ENCODE measurements at places on chromosomes 3 and 15.

GRCh38 chr15:37134699-37135131 lies 34.4 kb upstream of the MEIS2 start:
- no peak for DNase-seq

DNA sequence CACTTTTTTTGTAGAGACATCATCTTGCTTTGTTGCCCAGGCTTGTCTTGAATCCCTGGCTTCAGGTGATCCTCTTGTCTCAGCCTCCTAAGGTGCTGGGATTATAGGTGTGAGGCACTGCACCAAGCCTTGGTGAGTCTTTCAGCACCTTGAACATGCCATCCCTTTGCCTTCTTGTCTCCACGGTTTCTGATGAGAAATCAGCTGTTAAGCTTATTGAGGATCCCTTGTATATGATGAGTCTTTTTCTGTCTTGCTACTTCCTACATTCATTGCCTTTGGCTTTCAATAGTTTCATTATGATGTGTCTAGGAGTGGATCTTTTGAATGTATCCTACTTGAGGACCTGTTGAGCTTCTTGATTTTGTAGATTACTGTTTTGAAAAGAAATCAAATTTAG lies 35.9 kb upstream of the TMCC1 start:
- no peak for DNase-seq

GRCh38 chr3:50314342-50314741 lies 8.2 kb downstream of the HYAL2 start:
- no peak for DNase-seq

GRCh38 chr3:129794311-129795185 lies 99.0 kb downstream of the TMCC1 start:
- DNase-seq: peak; percentile 14

DNA sequence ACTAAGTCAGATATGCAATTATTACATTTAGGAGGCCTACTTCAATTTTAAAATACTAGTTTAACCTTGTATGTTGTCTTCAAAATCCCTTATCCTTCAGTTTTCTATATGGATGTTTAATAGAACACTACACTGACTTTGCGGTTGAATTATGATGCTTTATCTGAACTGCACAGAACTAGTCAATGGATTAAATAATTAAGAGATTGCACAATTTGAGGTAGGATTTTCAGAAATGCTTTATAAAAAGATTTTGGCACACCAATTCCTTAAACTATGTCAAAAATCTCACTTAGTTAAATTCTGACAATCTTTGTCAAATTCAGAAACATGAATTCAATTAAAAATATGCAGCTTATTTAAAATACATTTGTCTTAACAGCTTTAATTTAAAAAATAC lies 28.1 kb downstream of the ATOSA start:
- DNase-seq: no peak

DNA sequence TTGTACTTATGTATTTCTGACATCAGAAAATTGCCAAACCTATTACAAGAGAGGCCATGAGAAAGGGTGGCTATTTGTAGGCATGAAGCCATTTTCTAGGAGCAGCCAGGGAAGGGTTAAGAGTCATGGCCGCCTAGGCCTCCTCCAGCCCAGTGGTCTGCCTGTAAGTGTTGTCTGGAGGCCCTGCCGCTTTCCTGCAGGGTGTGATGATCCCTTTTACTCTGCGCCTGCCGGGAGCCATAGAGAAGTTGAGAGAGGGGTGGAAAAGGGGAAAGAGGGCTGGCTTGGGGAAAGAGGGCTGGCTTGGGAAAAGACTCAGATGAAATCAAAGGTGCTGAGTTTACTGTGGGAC lies 29.1 kb upstream of the KCTD6 start:
- DNase-seq: no peak

DNA sequence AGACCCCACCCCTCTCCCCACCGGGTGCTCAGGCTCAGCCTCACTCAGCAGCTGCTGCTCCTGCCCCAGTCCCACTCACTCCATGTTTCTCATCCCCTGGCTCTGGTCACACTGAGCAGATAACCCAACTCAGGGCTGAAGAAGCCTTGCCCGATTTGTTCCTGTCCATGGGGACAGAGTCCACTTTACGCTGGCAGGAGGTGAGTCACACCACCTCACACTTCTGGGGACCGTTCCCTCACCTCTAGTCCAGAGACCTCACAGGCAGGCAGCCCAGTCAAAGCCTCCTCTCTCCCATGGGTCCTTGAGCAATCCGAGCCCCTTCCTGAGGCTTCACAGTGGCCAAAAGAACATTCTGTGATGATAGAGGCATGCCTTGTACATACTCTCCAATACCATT lies 1.4 kb downstream of the CIDEC start:
- DNase-seq: no peak

- no peak for DNase-seq
Observed at GRCh38 chr3:127000761-127001160, 17.8 kb downstream of the PLXNA1 start.

- no peak for DNase-seq
Observed at GRCh38 chr15:49895347-49896223, 223.4 kb downstream of the ATP8B4 start.

- no peak for DNase-seq
Observed at GRCh38 chr3:10406414-10406813, 85.5 kb upstream of the SEC13 start.

GRCh38 chr3:42655980-42656679 lies 2.6 kb downstream of the ZBTB47 start:
- DNase-seq: peak; percentile 30

GRCh38 chr15:95659656-95660055 lies 670.8 kb upstream of the NR2F2 start:
- no peak for DNase-seq

- no peak for DNase-seq
Observed at GRCh38 chr15:50381438-50381837, 26.4 kb upstream of the GABPB1 start.

- no peak for DNase-seq
Observed at GRCh38 chr3:23508464-23508863, 297.3 kb upstream of the UBE2E1 start.

GRCh38 chr15:84961707-84962106 lies 19.9 kb upstream of the PDE8A start:
- no peak for DNase-seq

DNA sequence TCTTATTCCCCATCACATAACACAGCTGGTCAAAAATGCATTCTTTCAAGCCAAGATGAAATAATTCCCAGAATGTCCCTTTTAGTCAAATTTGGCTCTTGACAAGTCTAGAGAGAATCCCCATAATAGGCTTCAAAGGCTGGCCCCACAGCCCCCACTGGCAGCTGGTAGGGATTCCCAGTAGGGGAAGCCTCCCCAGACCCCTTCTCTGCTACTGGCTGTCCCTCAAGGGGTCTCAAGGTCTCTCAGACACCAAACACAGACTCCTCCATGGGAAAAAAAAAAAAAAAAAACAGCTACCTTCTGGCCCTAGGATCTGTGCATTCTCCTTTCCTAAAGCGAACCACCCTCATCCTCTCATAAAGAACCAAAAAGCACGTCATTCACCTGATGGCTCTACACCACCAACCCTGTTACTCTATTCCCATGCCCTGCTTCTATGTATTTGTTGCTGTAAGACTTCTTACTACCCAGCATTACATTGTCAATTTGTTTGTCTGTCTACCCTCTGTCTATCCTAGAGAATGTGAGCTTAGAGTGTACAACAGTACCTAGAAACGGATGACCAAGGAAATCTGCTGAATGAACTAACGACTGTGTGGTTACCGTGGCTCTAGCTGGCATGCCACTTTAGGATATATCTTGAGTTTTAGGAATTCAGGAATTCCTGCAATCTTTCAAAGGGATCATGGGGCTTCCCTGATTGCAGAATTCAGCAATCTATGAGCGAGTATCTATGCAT lies 164.1 kb upstream of the NSMCE3 start:
- DNase-seq: no peak

DNA sequence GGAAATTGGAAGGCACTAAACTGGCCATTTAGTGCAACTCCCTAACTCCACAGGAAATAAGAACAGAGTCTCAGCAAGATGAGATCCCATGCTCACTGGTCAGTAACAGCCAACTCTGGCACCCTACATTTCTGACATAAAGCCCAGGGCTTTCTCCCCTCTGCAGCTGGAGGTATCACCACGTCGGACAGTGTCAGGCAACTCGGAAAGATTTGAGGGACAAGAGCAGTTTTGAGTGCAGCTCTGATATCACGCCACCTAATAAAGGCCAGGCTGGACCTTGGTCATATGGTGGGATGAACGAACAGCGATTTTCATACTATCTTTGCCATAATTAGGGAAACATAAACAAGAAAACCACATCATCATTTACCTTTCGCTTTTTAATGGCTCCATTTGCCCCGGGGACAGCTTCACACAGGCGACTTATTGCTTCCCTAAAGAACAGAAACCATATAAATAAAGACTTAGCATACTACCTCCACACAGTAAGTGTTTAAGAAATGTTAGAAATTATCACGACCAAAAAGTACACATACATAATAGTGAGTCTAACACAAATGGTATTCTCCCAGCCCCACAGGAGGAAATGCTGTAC lies 12.5 kb downstream of the EID1 start:
- no peak for DNase-seq

DNA sequence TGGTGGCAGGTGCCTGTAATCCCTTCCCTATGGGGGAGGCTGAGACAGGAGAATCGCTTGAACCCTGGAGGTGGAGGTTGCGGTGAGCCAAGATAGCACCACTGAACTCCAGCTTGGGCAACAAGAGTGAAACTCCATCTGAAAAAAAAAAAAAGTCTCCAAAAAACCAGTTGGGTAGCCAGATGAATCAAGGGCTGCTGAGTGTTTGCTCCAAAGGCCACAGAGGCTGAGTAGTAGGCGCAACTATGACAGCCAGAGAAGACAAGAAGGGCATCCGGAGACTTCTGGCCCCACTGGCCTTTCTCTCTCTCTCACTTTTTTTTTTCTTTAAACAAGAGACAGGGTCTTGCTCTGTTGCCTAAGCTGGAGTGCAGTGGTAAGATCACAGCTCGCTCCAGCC lies 131.8 kb downstream of the SMAD6 start:
- no peak for DNase-seq

- no peak for DNase-seq
Observed at GRCh38 chr15:67865331-67865730, 25.5 kb upstream of the RNU6-1 start.

- no peak for DNase-seq
Observed at GRCh38 chr3:33047842-33048834, 48.8 kb downstream of the GLB1 start.

- DNase-seq: no peak
Observed at GRCh38 chr3:133410191-133410892, 10.5 kb downstream of the BFSP2 start.

- no peak for DNase-seq
Observed at GRCh38 chr15:76312540-76313174, 1.4 kb upstream of the ETFA start.

GRCh38 chr3:123432832-123433523 lies 15.9 kb downstream of the ADCY5 start:
- DNase-seq: no peak

- DNase-seq: no peak
Observed at GRCh38 chr3:36893826-36894225, 51.0 kb downstream of the TRANK1 start.

GRCh38 chr15:58240191-58240932 lies 102.2 kb downstream of the AQP9 start:
- DNase-seq: no peak

DNA sequence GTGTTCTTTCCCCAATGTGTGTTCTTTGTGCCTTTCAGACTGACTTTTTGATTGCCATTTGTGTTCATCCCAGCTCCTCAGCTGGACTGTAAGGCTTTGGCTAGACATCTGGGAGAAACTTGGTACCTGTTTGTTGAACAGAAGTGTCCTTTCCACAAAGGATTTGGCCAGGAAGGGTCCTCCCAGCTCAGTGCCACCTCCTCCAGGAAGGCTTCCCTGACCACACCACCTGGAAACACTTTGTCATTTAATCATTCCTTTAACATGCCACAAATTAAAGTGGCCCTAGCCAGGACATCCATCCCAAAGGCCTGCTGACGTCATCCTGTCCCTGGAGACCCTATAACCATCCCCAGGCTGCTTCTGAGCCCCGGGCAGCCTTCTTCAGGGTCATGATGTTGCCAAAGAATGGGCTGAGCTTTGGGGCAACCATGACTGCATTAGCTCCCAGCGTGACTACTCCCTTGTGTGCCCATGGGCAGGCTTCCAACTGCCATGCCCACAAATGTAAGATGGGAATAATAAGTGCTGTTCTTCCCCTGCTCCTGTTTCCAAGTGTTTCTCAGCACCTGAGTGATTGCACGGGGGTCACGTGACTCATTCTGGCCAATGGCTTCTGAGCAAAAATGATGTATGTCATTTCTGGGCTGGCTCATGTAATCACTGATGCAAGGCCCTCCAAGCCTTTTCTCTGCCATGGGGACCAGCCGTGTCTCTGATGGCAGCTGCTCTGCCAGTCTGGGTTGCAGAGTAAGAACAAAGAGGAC lies 112.5 kb upstream of the SMAD3 start:
- no peak for DNase-seq

DNA sequence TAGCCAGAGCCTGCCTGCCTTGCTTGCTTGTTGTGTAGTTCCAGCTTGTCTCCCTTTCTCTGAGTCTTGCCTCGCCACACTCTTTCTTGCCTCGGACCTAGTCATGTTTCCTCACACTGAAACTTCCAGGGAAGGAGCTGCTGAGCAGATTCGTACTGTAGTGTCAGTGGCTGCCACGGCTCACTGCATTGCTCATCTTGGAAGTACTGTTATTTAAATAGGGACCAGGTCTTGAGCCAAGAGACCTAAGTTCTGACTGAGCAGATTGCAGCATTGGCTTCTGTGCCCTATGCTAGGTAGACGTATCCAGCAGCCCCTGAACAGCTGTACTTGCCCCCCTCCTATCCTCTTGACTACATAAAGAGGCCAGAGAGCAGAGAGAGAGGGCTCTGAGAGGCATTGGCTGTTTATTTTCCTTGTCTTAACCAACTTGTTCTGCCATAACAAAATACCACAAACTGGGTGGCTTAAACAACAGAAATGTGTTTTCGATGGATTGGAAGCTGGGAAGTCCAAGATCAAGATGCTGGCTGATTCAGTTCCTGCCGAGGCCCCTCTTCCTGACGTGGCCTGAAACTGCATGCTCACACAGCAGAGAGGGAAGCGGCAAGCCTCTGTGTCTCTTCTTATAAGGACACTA lies 5.8 kb upstream of the RARRES1 start:
- no peak for DNase-seq

- peak; percentile 65 for DNase-seq
Observed at GRCh38 chr3:72299321-72299802, 514.4 kb upstream of the PROK2 start.

DNA sequence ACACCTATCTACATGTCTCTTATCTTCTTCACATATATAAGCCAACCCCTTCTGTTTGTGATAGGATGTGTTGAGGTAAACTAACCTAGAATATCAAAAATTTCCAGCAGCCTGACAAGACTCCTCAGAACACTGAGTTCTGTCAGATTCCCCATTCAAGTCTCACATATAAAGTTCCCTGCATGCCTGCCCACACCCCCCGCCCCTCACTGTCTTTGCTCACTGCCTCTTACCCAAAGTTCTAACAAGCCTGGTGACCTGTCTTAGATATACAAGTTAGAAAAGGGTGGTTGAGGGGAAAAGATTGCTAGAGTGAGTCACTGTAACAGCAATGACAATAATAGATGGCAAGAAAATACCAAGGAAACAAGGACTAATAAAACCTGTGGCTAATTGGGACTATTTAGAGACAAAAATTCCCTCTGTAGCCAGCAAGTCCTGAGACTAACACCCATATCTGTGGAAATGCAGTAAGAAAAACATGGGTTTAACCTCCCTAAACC lies 40.1 kb downstream of the FBXO22 start:
- no peak for DNase-seq

Data from SK-N-SH (cell line).